Hair follicle dermal papilla cell (primary cell): ENCODE measurements at places on chromosomes 7 and 10. TPM values are rescaled to one million over a fixed set of nuclear protein-coding genes. Genes with fewer than 3 reads are reported as not detected.

The HYAL4 gene
- not detected in 2 replicates for total RNA-seq

The CDK1 gene
- 4.3 and 5.8 TPM in 2 replicates for total RNA-seq

The NPSR1 gene
- not detected in 2 replicates for total RNA-seq

The MCU gene
- 34.5 and 40.2 TPM in 2 replicates for total RNA-seq

The TMEM236 gene
- total RNA-seq = 0.16 TPM in 1 of 2 replicates, not detected in the other

The SEC24C gene
- 57.6 and 59.7 TPM in 2 replicates for total RNA-seq

The VENTX gene
- not detected in 2 replicates for total RNA-seq

The PRR15 gene
- not detected in 2 replicates for total RNA-seq

The TMEM178B gene
- under 0.01 TPM in 2 replicates for total RNA-seq
